ENCODE measurements at places on chromosomes 12 and 14.

GRCh38 chr12:68832504-68832867 lies 24.5 kb downstream of the MDM2 start:
- DNase-seq, result no peak

- DNase-seq, result no peak
These were observed 878.7 kb downstream of the DIO2 start for GRCh38 chr14:79332504-79333197.

- no peak for DNase-seq
These were observed 86.2 kb upstream of the DCD start for GRCh38 chr12:54734196-54734950.

DNA sequence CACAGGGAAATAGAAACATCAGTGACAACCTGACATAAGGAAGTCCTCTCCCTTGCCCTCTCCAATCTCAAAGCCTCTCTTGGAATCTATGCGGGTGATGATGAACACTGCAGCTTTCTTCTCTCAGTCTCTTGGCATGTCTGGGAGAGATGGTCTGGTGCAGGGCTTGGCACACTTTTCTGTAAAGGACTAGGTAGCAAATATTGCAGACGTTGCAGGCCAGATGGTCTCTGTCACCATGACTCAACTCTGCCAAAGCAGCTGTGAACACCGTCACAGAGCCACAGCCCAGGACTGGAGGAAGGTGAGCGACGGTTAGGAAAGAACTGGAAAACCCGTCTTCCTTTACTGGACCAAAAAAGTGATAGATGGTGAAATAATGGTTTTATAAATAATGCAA lies 591.0 kb upstream of the TMEM132C start:
- DNase-seq, result no peak

Data from SK-N-DZ (cell line).